ENCODE measurements at places on chromosomes 2 and 18.

- no peak for DNase-seq
Measured at GRCh38 chr2:182031956-182032355, 46.3 kb downstream of the PPP1R1C start.

GRCh38 chr18:23143815-23144261 is 8.6 kb downstream of the CABLES1 start:
- no peak for DNase-seq

DNA sequence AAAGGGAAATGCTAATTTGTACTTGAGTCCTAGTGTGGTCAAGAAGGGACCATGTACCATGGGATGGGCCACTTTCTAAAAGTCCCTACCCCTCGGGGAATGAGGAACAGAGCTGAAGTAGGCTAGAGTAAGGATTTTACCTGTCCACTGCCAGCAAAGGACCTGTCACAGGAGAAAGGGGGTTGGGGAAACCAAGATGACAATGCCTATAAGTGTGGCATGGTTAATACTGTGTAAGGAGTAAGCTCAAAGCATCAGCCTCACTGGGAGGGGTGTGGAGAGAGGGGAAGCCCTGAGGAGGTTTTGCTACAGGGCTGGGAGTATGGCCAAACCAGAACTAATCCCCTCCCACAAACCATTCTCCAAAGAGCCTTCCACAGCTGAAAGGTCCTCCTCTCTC is 15.8 kb downstream of the GKN2 start:
- no peak for DNase-seq

- no peak for DNase-seq
Measured at GRCh38 chr2:19068206-19068605, 290.2 kb downstream of the OSR1 start.

DNA sequence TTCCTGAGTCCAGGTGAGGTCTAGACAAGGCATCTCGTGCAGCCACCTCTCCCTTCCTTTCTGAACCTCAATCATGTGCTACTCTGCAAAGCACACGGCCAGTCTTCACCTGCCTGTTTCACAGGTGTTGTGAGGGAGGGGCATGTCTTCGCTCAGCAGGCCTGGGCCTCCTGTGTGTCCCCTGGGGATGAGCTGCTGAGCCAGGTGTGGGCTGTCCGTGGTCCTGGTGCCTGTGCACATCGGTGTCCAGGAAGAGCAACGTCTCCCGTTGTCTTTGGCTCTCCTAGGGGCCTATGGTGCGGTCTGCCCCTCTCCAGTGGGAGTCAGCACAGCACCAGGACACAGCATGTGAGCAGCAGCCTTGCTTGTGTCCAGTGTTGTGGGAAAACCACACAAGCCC is 16.7 kb downstream of the ARHGEF4 start:
- DNase-seq = no peak

GRCh38 chr18:57437766-57438671 is 2.8 kb downstream of the ONECUT2 start:
- peak; percentile 89 for DNase-seq

DNA sequence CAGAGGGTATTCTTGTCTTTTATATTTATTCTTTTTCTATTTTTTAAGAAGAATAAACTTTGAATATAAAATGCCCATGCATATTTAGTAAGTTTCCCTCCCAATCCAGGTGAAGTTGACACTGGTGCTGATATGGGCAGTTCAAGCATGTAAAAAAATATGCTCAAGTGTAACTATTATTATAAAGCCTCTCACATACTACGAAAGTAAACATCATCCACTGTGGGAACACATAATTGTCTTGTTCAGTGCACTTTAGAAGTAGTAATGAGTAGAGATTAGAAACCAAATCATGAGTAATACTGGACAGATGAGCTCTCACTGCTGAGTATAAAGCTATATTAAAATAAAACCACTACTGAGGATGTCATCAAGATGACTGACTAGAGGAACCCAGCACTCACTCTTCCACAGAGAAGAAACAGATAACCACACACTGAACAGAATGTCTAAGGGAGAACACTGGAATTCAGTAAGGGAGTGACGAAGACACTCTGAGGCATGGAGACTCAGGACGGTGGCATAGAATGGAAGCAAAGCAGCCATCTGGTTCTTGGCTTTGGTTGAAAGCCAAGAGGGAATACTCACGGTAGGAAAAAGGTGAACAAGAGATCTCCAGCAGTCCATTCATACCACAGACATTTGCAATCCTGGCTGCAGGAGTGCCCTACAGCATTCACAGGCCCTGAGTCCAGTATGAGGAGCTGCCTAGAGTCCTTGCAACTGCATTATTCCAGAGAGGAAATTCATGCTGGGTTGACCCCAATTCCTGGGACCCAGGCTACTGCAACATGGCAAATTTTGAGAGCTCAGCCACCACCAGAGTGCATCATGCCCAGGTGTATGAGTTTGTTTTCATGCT is 9.5 kb upstream of the FAM110C start:
- no peak for DNase-seq

- DNase-seq = no peak
Measured at GRCh38 chr2:189982087-189982486, 80.4 kb downstream of the MSTN start.

DNA sequence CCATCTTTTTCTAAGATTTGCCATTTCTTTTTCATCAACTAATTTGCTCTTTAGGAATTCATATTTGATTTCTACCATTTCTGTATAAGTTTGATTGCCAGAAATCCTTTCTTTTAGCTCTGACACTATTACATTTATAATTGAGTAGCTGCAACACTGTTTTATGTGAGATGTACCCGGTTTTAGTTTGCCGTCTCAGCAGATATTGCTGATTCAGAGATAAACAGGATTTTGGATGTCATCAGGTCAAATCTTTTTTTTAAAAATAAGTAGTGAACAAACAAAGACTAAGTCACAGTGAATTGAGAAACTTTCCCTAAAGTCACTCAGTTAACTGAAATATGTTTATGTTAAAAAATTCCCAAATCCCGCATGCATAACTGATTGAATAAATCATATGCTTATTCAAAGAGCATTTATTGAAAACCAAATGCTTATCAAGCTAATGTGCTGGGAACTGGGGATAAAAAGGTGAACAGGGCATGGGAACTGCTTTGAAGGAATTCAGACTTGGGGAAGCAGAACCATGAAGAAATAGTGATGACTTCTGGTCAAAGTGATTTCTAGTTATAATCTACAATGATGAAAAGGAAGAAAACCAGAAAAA is 19.5 kb upstream of the CCDC102B start:
- DNase-seq = no peak

GRCh38 chr2:59461127-59461526 is 1092.3 kb downstream of the BCL11A start:
- DNase-seq = no peak

GRCh38 chr2:134766583-134766982 is 47.8 kb upstream of the TMEM163 start:
- DNase-seq = no peak

- no peak for DNase-seq
Measured at GRCh38 chr18:62637807-62638687, 77.3 kb upstream of the PHLPP1 start.

- no peak for DNase-seq
Measured at GRCh38 chr2:17628349-17629261, 88.1 kb downstream of the VSNL1 start.

DNA sequence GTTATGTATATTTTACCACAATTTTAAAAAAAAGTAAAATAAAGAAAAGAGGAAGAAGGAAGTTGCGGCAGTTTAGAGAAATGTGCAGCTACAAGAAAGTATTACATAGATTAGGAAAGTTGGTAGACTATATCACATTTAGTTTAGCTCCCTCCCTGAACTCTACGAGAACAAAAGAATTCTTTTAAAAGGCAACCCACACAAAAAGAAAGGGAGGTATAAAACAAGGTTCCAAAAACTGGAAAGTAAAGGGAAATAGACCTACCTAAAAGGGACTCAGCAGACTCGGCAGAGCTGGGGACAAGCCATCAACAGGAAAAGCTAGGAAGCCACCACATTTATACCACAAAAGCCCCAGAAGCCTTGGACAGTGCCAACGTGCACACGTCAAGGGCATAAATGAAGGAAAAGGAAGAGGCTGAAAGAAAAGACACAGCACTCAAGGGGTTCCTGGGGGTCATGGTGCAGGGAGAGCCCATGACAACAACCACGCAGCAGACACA is 9.1 kb downstream of the TMEM127 start:
- no peak for DNase-seq

DNA sequence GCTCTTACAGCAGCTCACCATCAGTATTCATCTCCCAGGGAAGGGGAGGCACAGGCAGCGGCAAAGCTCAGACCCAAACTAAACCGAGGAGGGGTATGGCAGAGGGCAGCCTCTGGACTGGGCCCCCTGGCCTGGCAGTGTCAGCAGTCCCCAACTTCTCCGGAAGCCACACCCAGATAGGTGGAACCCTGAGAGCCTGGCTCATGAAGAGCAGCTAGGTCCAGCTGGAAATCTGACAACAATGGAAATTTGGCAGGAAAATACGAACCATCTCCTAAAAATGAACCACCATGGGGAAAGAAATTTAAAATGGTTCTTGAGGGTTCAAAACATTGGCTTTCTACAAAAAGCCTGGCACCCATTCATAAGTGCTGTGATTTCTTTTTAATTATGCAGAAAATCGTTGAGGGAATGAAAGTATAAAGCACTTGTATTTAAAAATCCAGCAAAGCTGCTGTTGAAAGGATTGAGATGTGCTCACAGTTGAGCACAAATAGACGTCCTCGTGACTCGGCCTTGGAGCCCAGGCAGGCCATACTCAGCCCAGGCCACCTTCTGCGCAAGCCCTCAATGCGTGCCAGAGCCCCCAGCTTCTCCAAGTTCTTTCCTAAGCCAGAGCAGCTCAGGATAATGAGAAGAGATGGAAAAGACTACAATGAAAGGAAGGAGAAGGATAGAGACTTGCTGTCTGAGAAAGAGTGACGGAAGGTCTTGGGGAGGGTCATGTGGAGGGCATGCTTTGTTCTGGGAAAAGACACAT is 93.0 kb downstream of the COL6A3 start:
- DNase-seq = no peak

DNA sequence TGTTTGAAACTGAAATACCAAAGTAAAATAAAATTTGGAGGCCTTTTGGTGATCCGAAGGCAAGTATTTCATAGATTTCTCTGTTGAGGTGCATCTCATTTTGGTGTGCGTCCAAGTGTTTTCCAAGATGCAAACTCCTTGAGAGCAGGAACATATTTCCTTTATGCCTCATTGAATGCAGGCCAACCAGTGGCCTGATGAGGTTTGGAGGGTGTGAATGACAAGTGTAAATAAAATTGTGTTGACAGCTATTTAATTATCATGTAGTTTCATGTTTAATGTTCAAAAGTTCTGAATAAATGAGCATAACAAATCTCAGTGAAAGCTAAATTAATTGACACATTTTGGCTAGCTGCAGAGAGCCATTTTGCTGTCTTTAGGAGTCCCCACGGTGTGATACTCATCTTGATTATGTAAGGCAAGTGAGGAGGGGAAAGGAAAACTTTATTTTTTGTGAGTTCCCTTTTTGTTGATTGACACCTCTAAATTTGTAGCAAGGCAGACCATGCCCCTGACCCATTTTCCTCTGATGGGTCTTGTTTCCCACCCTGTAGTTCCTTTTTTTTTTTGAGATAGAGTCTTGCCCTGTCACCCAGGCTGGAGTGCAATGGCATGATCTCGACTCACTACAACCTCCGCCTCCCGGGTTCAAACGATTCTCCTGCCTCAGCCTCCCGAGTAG is 6.3 kb upstream of the LTBP1 start:
- DNase-seq = peak; percentile 18

- no peak for DNase-seq
Measured at GRCh38 chr2:190938771-190939335, 58.2 kb downstream of the GLS start.

DNA sequence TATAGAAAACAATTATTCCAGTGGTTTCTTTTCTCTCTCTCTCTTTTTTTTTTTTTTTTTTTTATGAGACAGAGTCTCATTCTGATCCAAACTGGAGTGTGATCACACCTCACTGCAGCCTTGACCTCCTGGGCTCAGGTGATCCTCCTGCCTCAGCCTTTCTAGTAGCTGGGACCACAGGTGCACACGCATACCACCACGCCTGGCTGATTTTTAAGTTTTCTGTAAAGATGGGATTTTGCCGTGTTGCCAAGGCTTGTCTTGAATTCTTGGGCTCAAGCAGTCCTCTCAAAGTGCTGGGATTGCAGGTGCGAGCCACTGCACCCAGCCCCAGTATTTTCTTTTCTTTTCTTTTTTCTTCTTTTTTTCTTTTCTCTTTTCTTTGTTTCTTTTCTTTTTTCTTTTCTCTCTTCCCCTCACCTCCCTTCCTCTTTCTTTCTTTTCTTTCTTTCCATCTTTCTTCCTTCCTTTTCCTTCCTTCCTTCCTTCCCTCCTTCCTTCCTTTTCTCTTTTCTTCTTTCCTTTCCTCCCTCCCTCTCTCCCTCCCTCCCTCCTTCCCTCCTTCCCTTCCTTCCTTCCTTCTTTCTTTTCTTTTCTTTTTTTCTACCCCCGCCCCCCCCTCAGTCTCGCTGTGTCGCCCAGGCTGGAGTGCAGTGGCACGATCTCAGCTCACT is 76.9 kb downstream of the ZNF532 start:
- DNase-seq = no peak

GRCh38 chr2:96549466-96549785 is 12.9 kb downstream of the ARID5A start:
- no peak for DNase-seq

GRCh38 chr2:222052934-222053367 is 245.8 kb downstream of the PAX3 start:
- no peak for DNase-seq

DNA sequence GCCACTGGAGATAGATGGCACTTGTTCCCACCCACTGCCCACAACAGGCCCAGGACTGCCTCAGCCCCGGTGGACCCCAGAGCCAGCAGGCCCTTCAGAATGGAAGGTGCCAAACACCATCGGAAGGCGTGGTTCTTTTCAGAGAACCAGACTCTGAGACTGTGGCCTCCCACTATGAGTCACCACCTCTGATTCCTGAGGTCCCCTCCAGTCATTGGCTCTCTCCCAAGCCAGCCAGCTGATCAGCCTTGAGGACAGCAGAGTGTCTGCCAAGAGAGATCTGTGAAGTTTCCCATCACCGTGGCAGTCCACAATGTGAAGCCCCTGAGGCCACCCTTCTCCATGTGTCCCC is 10.4 kb upstream of the MAP3K2 start:
- no peak for DNase-seq

- no peak for DNase-seq
Measured at GRCh38 chr2:46837704-46838103, 77.9 kb downstream of the MCFD2 start.

DNA sequence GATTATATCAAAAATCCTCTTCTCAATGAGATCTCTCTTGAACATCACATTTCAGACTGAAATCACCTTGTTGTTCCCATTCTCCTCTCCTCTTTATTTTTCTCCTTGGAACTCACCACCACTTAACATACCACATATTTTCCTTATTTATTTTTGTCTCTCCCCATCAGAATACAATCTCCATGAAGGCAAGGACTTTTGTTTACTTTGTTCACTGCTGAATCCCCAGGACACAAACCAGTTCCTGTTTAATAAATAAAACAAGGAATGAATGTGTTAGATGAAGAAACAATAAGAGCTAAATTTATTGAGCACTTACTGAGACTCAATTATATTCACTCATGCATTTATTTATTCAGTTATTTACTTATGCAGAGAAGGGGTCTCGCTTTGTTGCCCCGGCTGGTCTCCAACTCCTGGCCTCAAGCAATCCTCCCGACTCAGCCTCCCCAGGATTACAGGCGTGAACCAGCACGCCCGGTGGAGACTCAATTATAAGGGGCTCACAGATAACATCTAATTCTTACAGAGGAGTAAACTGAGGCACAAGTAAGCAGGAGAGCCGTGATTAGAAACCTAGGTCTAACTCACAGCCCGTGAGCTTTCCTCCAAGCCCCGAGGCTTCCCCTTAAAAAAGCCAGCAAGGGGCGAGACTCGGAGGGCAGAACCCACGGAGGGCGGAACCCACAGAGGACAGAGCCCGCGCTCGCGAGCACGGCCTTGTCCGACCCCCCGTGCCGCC is 616 bp upstream of the TAF1B start:
- DNase-seq = no peak

Measured in spinal cord (tissue), 10 donors.